ENCODE measurements at places on chromosomes 4 and X. TPM values are rescaled to one million over a fixed set of nuclear protein-coding genes. Genes with fewer than 3 reads are reported as not detected.

Gene PHKA2
- 67.7 TPM for total RNA-seq

Gene NPFFR2
- 0.20 TPM for total RNA-seq

DNA sequence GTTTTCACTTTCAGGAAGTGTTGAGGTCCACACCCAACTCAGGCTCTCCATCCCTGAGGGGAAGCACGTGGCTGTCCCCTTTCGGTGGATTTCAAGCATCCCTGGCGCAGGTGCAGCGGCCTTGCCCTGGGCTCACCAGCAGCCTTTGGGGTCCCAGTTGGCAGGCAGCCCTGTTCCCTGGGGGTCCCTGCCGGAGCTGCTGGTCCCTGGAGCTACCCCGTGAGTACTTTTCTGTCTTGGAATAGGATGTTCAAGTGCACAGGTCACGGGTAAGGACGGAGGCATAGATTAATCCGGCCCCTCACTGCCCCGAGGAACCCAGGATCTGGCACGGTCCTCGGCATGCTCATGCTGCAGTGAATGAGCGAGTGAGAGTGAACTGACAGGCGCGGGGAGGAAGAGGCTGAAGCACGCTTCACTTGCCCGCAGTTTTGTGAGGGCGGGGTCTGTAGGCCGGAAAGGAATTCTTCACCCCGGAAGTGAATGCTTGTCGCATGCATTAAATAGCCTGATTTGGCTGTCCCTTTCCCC lies 117.2 kb upstream of the FAT1 start:
- DNase-seq, result no peak

- DNase-seq, result no peak
These were observed 61.3 kb downstream of the HCCS start for GRCh38 chrX:11172415-11172814.

DNA sequence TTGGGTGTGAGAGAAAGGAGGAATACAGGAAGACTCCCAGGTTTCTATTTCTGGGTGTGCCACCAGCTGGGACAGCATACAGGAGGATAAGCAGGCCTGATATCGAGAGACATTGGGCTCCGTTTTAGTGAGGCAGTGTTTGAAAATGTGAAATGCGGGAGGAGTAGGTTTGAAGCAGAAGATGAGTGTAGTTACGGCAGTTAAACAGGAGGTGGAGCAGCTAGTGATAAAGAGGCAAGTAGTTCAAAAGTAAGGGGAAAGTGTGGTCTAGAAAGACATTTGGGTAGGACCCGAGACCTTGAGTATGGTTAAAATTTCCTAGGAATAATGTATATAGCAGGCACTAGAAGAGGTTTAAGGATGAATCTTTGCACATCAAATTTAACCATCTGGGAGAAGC lies 42.4 kb downstream of the DCUN1D4 start:
- no peak for DNase-seq

Data from mucosa of gallbladder (tissue), 1 donor.